ENCODE measurements at places on chromosomes 12 and 14.

DNA sequence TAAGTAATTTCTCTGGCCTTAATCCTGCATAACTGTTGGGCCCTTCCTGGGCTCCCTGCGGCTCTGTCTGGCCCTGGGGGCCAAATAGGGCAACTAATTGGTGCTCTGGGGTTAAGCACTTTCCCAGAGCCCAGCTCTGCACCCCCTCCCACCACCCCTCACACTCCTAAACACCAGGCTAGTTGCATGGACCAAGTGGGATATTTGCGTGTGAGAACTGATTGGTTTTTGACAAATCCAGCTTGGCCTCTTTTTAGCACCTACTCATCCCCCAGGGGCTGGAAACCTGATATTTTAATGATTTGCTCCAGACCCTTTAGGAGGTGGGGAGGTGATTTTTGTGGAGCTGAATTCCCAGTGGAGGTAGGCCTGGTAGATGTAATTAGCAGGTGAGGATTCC lies 91.9 kb downstream of the DICER1 start:
- DNase-seq: no peak

DNA sequence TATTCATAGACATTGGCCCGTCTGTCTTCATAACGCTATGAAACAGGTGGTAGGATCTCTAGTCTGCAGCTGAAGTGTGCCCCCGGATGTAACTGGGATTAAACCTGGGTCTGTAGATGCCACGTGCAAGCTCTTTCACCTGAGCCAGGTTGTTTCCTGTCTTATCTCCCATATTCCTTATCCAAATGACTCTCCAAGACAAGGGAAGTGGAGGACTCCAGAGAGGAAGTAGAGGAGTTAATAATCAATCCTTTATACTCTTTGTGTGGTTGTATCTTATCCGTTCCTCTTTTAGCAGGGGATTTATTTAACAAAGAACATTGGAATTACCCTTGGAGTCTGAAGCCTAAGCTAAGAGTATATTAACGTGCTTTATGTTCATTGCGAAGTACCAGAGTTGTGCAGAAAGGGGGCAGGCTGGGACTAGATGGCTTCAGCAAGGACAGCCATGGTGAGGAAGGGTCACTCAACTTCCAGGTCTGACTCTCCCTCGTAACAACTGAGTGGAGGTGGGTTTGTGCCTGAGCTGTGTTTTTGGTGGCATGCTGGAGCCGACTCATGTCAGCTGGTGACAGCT lies 82.8 kb downstream of the RIN3 start:
- DNase-seq: no peak

- no peak for DNase-seq
Measured at GRCh38 chr14:25868521-25869314, 729.1 kb downstream of the NOVA1 start.

GRCh38 chr12:112325157-112325556 lies 57.1 kb downstream of the HECTD4 start:
- no peak for DNase-seq

- no peak for DNase-seq
Measured at GRCh38 chr12:7096006-7096932, 4.0 kb upstream of the C1R start.

DNA sequence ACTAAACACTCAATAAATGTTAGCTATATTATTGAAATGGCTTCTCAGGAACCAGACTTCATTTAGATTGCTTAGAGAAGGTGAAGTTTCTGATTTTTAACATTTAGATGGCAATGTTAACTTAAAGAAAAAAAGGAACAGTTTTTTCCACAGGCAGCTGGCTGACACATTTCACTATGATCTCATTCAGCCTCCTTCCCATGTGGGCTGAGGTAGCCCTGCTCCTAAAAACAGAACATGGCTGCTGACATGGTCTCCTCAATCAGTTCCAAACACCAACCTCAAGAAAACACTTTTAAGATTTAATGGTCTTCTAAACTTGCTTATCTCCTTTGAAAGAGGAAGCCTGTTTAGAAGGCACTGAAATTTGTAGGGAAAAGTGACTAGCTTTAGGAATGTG lies 23.8 kb downstream of the GNS start:
- DNase-seq: no peak

DNA sequence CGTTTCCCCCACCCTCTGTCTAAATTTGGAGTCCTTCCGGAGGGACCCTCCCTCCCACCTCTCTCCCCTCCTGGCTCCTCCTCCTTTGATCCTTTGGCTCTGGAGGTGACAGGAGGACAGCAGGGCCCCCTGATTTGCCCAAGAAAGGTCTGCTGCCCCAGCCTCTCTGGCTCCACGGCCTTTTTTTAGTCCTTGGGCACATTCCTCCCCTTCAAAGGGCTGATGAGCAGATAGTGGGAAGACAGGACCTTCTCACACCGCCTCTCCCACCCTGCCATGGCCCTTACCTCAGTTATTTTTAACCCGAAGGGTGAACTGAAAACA lies 196 bp upstream of the MYH6 start:
- no peak for DNase-seq

- DNase-seq: no peak
Measured at GRCh38 chr12:124940143-124940392, 25.6 kb upstream of the UBC start.

DNA sequence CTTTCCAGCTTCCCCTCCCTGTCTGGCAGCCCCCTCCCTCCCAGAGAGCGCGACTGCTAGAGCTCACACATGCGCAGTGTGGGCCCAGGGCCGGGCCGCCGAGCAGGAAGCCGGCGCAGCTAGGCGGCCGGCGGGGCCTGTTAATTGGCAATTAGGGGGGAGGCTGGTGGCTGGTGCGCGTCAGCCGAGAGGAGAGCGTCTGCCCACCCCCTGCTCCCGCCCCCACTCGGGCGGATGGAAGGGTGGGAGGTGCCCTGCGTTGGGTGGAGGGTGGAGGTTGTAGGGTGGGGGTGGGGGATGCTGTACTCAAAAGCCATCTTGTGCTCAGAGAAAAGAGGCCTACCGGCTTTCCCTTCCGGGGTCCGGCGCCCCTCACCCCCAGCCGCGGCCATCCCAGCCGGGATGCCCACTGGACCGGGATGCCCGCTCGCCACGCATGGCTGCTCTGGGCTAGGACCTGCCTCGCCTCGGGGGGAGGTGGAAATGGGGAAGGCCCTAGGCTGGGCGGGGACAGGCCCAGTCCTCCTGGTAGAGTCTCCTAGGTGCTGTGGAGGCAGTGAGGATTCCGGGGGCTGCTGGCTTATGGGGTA lies 9.2 kb downstream of the HOXC8 start:
- DNase-seq: peak; percentile 97

DNA sequence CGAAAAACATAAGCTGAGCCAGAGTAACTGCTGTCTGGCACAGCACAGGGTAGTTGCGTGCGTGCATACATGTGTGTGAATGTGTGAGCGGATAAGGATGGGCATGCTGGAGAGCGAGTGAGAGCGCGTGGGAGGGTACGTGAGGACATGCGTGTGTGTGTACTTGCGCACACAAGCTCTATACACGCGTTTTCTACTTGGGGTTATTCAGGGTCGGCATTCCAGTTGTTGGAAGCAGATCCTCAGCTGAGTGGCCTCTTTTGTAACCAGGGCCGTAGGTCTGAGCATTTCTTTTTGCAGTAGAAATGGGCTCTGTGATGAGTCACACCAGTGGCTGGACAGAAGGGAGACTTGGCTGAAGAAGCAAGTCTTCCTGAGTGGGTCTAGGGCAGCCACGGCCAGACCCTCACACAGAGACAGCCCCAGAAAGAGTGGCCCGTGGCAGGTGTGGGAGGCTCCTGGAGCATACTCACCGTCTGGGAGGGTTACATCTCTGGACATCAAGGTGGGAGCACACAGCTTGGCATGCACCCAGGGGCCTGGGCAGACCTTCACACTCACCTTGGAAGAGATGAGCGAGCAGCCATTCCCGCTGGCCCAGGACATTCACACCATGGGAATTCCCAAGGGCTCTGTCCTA lies 78.0 kb downstream of the LRRC74A start:
- peak; percentile 85 for DNase-seq

- peak; percentile 59 for DNase-seq
Measured at GRCh38 chr12:119940897-119941296, 48.1 kb upstream of the BICDL1 start.

- DNase-seq: no peak
Measured at GRCh38 chr12:125512541-125513298, 447.5 kb downstream of the AACS start.

Data from AG08395 (cell line).